ENCODE measurements at places on chromosomes 16 and 17.

DNA sequence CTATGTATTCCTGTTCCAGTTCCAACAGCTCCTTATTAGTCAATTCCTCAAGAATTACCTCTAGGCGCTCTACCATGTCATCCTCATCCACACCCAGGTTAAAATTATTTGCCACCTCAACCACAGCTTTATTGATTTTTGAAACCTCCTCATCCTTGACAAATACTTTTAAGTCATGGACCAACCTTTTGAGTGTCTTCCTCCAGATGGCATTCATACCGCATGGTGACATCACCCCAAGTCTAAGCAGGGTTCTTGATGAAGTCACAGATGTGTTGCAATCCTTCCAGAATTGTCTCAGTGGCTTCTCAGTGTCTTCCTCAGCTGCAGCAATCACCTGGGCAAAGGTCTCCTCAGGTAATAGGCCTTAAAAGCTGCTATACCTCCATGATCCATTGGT lies 40.1 kb downstream of the BCL7C start:
- no peak for DNase-seq

GRCh38 chr17:48954300-48954755 lies 9.7 kb upstream of the SNF8 start:
- no peak for DNase-seq

DNA sequence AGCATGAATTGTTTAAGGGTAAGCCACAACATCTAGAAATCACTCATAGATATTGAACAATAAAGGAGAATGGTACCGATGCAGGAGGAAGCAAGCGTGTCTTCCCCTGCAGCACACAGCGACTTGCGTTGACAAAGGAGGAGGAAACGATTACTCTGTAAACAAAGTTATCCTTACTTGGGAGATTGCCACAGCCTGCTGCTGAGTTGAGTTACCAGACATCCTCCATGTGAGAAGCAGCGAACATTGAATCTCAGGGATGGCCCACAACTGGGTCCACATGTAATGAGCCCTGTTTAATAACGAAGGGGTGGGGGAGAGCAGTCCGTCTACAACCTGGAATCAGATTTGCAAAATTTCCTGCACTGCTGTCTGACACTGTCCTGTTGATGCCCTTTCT lies 27.7 kb downstream of the CLUH start:
- no peak for DNase-seq

- DNase-seq, result no peak
Measured at GRCh38 chr17:27570578-27570914, 60.4 kb upstream of the LGALS9 start.

GRCh38 chr16:77928096-77928495 lies 94.3 kb upstream of the CLEC3A start:
- no peak for DNase-seq

DNA sequence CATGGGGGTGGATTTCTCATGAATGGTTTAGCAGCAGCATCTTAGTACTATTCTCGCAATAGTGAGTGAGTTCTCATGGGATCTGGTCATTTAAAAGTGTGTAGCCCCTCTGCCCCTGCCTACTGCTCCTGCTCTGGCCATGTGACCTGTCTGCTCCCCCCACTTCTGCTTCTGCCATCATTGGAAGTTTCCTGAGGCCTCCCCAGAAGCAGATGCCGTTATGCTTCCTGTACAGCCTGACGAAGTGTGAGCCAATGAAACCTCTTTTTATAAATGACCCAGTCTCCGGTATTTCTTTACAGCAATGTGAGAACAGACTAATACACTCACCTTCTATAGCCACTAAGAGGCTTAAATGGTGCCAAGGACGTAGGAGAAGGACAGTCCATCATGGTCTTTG lies 51.5 kb downstream of the NOL11 start:
- DNase-seq, result no peak

DNA sequence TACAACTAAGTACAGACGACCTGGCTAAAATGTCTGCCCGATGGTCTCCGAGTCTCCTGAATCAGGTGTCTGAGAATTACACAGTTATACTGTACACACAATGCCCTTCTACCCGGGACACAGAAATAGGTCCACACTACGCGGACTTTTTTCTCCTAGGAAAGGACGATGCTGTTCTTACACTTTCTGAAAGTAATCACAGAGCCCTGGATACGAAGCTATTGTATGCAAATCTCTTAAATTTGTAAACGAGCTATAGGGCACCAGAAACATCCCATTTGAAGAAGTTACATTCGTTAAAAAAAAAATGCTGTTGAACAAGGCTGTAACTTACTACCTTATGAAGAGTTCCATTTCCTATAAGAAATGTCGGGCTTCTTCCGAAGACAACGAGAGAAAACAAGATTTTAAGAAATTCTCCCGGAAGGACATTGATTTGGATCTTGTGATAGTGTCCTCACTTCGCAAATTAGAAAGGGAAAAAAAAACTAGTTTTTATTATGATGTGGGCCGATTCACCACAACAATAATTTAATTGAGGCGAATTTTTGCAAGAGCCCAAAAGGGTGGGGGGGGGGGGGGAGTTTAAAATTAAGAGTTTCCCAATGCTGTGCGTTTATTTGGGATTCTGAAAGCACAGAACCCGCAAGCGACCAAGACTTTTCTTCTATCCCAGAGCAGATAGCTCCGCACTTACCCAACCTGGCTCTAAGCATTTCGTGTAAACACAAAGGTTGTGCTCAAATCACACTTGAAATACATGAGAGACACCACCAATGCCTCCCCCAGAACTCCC lies 1.5 kb upstream of the SOX9 start:
- no peak for DNase-seq

DNA sequence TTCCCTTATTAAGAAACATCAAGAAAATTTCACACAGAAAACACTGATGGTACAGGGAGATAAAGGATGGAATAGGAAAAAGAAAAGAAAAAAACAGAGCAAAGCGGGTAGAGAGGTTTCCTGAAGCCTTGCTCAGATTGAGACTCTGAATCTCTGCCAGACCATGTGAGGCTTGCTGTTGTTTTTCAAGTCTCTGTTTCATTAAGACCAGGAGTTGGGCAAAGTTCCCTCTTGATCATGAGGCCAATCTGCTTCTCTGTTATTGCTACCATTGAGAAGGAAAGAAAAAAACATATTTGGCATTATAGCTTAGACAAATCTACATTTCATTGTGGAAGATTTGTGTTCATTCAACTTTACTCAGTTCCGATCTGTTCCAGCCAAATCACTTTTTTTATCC lies 201.6 kb upstream of the SOX9 start:
- no peak for DNase-seq

GRCh38 chr16:11009027-11009755 lies 64.8 kb downstream of the CLEC16A start:
- DNase-seq, result no peak

GRCh38 chr16:54201200-54201599 lies 85.4 kb downstream of the IRX3 start:
- DNase-seq, result no peak

- no peak for DNase-seq
Measured at GRCh38 chr17:16272111-16272840, 55.3 kb downstream of the PIGL start.

DNA sequence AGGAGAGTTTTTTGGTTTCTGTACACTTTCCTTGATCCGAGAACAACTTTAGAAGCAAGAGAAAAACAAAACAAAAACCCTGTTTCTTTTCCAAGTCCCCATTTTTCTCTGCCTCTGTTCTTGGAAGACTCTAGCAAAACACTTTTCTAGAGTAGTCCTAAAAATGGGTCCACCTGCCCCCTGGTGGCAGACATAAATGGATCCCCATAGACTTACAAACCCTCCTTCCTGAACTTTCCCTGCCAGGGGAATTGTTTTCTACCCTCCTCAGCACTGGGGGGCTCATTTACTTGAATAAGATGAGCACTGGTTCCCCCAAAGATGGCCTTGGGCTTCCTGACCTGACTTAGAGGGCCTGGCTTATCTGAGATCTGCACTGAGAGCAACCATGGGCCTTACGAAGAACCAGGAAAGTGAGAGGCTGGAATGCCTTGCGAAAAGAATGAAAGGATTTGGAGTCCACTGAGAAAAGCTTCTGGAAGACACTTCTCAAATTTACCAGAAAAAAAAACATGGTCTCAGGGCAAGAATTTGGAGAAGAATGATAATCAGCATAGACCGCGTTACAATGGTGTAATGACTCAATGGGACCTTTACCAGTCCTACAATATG lies 48.0 kb upstream of the CDYL2 start:
- DNase-seq, result no peak

DNA sequence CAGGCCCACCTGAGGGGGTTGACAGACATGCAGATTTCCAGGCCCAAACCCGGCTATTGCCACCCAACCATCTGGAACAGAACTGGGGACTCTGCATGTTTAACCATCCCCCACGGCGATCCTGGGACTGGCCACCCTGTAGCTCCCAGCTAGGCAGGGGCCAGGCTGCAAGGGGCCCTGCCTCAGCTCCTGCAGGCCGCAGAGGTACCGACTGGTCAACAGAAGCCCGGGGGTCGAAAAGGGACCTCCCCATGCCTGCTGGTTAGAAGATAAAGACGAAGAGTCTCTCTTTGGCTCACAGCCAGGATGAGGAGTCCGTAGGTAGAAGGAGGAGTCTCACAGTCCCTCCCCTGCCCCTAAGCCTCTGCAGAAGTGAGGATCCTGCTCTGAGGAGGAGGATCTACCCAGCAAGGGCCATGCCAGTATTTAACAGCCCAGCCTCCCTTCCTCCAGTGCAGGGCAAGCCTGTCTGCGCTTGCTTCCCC lies 223.4 kb upstream of the TNRC6C start:
- no peak for DNase-seq

GRCh38 chr16:12411516-12411915 lies 392.2 kb downstream of the CPPED1 start:
- no peak for DNase-seq

DNA sequence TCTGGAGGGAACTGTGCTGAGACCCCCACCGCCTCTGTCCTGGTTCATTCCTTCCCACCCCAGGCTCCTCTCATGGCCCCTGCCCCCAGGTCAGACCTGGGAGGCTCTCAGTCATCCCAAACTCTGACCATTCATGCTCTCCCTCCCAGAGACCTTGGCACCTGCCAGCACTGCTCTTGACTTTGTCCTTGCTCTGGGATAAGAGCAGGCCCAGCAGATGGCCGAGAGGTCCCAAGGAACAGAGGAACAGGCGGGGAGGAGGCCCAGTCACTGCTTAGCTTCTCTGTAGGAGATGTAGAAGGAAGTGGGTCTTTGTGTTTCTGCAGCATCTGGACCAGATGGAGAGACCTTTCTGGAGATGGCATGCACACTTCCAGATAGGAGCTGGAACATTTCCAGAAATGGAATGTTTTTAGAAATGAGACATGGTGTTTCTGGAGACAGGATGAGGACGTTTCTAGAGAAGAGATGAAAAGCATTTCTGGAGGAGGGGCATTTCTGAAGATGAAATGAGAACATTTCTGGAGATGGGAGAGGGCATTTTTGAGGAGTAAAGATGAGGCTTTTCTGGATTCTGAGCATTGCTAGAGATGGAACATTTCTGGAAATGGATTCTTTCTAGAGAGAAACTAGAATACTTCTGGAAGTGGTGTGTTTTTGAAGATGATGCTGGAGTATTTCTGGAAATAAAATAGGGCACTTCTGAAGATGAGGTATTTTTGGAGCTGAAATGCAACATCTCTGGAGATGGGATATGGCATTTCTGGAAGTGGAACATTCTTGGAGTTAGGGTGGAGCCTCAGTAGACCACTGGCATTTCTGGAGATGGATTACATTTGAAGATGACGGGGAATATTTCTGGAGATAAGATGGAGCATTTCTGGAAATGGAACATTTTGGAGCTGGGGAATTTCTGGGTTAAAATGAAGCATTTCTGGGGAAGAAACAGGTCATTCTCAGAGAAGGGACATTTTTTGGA lies 55.2 kb downstream of the RAI1 start:
- DNase-seq, result no peak

- no peak for DNase-seq
Measured at GRCh38 chr17:40410082-40410481, 7.6 kb downstream of the TOP2A start.

DNA sequence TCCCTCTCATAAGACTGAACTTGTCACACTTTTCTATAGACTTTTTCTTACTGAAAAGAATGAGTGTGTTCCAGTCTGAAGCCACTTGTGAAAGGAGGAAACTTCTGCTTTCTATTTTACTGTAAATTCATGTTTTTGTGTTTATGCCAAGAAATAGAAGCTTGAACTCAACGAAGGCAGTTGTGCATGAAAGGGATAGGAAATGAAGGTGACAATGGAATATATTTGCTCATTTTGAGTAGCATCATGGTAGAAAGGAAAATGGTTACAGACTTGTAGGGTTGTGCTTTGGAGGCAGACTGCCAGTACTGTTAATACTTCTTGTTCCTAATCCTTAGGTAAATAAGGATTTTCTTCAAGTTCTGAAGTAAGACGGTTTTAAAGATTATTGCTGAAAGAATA lies 8.1 kb downstream of the CLTC start:
- no peak for DNase-seq

GRCh38 chr17:57972151-57972550 lies 15.9 kb downstream of the VEZF1 start:
- no peak for DNase-seq

- no peak for DNase-seq
Measured at GRCh38 chr17:77428020-77428748, 287.4 kb downstream of the SEC14L1 start.

- DNase-seq, result no peak
Measured at GRCh38 chr16:61590577-61590976, 445.7 kb downstream of the CDH8 start.

DNA sequence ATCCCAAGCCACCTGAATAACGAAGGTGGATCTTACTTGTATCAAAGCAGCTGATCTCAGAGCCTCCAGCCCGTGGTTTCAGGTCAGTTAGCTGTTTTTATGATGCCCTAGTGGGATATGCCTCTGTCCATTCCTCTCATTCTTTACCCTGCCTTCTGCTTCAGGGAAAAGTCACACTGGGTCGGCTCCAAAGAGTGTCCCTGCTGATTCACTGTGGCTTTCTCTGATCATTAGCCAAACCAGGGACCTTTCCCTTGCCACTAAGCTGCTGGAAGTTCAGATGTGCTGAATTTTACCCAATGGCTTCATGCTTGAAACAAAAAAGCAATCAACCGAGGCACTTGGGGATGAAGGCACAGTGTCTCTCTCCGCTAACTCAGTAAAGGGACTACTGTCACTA lies 170.2 kb upstream of the SALL1 start:
- no peak for DNase-seq

- DNase-seq, result no peak
Measured at GRCh38 chr16:1745181-1745899, 26.0 kb downstream of the NME3 start.

- DNase-seq, result no peak
Measured at GRCh38 chr16:67708368-67708771, 10.7 kb downstream of the GFOD2 start.

DNA sequence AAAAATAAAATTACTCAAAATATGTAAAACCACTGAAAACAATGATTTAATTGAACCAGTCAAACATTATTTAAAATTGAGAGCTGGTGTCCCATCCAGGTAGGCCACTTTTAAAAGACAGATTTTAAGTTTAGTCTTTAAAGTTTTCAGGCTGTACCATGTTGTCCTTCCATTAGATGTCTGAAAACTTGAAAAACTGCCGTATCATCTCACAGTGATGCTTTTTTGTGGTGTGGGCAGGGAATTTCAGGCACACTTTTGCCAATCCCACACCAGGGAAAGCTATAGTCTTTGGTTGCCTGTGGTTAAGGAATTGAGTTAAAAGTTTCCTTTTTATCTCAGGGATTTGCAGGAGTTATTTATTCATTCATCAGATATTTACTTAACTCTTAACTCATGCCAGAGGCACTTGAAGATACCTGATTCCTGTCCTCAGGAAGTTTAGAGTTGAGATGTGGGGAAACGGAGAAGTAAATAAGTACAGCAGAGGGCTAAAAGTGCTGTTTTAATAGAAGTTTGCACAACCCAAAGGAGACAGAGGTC lies 3.2 kb downstream of the SNTB2 start:
- no peak for DNase-seq

- DNase-seq, result no peak
Measured at GRCh38 chr16:30967795-30968194, 10.2 kb downstream of the SETD1A start.

GRCh38 chr17:48047113-48047740 lies 932 bp upstream of the NFE2L1 start:
- no peak for DNase-seq

All from stimulated activated CD8-positive, alpha-beta memory T cell treated with anti-CD3 and anti-CD28 coated beads, Interleukin-2, amount 100 ng/mL, for 1 hour (primary cell).